ENCODE measurements at places on chromosomes 16 and 17.

GRCh38 chr16:61480250-61480649, 556.0 kb downstream of the CDH8 start:
- DNase-seq: no peak

DNA sequence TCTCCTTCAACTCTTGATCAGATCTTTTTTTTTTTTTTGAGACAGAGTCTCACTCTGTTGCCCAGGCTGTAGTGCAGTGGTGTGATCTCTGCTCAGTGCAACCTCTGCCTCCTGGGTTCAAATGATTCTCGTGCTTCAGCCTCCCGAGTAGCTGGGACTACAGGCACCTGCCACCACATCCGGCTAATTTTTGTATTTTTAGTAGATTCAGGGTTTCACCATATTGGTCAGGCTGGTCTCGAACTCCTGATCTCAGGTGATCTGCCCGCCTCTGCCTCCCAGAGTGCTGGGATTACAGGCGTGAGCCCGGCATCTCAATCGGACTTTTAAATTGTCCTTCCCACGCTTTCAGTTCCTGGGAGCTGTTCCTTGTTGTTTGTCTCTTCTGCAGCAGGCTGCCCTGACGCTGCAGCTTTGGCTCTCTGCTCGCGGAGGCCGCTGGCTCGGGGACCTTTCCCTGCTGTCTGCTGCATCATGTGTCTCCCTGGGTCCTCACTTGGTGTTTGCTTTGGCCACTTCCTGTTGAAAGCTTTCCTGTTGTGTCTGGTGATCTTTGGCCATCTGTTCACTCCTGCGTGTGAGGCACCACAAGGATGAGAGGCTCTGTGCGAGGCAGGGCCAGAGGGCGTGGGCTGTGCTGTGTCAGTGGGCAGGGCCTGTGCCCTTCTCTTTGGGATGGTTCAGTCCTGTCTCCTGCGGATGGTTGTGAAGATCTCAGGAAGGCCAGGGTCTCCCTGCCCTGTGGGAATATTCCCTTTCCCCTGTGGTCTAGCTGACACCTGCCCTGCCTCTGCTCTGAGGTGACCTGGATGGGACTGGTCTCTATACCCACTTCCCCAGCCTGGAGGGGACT, 18.4 kb upstream of the CAPN15 start:
- no peak for DNase-seq

GRCh38 chr16:3868967-3869366, 11.5 kb downstream of the CREBBP start:
- no peak for DNase-seq

DNA sequence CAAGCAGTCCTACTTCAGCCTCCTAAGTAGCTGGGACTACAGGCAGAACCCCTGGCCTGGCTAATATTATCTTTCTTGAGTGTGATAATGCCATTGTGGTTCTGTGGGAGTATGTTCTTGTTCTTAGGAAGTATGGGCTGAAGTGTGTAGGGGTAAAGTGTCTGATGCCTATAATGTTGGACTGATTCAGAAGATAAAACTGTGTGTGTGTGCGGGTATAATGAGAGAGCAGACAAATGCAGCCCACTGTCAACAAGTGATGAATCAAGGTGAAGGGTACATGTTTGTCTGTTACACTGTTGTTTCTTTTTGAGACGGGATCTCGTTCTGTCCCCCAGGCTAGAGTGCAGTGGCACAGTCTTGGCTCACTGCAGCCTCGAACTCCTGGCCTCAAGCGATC, 127.5 kb downstream of the CLEC16A start:
- DNase-seq: no peak

- peak; percentile 45 for DNase-seq
These were observed 26.4 kb downstream of the USP10 start for GRCh38 chr16:84726079-84726668.

GRCh38 chr17:31842195-31843069, 16.6 kb downstream of the COPRS start:
- DNase-seq: peak; percentile 67

- no peak for DNase-seq
These were observed 780 bp upstream of the DCAKD start for GRCh38 chr17:45052052-45052772.

DNA sequence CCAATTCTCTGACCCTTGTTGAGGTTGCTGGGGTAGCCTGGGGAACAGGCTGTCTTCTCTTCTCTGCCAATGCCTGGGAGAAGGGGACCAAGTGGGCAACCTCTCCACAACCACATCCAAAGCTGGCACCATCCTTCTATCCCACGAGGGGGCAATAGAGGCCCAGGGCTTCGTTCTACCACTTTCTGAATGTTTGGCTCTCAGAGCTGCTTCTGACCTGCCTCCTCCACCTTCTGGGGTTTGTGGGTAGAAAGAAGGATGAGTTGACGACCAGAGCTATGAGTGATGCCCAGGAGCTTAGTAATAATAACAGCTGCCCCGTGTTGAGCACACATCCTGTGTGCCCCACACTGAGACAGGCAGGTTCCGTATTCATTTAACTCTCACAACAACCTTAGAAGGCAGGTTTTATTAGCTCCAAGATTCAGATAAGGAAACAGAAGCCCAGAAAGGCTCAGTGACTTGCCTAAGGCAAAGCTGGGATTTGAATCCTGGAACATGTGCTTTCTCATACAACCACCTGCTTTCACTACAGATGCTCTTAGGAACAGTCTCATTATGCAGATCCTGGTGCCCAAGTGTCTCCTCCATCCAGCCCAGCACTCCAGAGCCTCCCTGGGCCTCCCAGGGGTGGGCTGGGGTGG, 11.1 kb downstream of the TSPOAP1 start:
- no peak for DNase-seq

Data from iPS DF 19.7 (cell line).